G401 (cell line): ENCODE measurements at places on chromosomes 11 and 22.

DNA sequence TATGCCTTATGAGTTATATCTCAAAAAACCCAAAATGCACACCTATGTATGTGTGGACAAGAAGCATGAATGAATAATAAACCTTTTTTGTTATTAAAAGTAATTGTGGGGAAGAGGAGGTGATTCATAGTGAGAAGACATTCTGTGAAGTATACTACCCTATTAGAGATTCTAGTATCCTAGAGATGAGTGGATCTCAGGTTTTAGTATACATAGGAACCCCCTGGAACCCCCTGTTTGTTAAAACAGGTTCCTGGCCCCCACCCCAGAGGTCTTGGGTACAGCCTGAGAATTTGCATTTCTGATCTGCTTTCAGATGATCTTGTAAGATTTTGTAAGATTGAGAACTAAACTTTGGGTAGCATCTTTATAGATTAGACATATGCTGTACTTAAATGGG is 17.5 kb downstream of the NUCB2 start:
- no peak for DNase-seq

DNA sequence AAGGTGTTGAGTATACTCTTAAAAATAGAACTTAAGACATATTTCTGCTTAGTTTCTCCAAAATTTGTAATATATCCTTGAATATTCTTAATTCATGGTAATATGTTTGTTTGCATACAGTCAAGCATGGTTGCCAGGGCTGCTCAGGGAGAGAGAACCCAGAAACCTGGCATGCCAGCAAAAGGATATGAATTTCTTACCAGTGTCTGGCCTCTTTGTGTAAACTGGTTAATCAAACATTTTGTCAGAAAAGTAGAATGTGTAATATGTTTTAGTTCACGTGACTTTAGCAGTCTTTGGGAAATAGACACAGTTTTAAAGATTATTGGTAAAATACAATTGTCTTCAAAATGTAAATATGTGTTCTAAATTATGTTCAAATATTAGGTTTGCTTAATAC is 101.6 kb downstream of the AASDHPPT start:
- no peak for DNase-seq

DNA sequence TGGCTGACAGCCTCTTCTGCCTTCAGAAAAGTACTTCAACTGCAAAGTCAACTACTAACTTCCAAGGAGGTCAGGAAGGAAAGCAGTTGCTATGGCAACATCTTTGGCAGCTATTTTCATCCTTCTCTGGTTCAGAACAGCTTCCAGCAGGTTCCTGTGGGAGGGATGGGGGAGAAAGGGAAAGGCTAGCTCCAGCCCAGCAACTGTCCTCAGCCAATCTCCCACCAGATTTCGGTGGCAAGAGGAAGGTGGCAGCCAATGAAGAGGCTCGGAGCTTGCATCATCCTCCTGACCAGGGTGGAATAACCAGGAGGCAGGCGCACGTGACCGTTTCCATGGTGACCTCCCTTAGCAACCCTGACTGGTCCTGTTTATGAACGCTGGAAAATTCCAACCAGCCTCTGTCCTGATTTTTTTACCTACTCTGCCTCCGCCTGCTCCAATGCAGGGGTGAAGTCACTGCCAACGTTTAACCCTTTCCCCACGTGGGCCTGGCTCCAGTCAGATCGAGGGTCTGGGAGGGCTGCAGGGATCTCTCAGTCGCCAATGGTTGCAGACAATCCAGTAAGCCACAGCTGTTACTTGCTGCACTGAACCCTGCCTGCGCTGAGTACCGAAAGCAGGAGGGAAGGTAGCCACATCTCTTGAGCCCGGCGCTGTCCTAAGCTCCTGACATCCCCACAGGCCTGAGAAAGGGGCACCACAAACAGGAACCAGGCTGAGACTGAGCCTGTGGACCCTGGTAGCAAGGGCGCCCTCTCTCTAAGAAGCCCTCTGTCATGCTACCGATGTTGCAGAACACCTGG is 11.2 kb upstream of the MALAT1 start:
- peak; percentile 100 for DNase-seq

DNA sequence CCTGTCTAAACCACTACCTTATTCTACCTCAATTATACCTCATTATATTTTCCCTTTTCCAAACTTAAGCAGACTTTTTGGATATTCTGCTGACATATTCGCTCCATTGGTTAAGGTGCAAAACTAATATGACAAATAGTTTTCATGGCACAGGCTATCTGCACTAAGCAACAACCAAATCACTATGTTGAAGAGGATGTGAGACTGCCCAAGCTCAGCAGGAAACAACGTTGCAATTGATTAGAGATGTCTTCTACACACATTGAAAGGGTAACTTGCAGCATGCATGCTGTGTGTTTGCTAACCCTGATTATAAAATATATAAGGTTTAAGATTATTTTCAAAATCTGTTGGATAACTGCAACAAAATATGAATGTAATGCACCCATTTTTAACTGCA is 61.6 kb downstream of the STK33 start:
- DNase-seq = no peak

- DNase-seq = no peak
These were observed 288.7 kb upstream of the CTSC start for GRCh38 chr11:88626216-88626615.

- DNase-seq = no peak
These were observed 42.5 kb downstream of the INSC start for GRCh38 chr11:15157181-15157580.

- DNase-seq = peak; percentile 37
These were observed 17.2 kb downstream of the CBX7 start for GRCh38 chr22:39135092-39135896.

GRCh38 chr11:67303132-67303834 is at the start of gene SSH3:
Gene SSH3, plus strand, starts transcription at chr11:67303530. Its CDS starts 96 bp downstream, at chr11:67303626.
- DNase-seq = peak; percentile 84

GRCh38 chr11:69870766-69871165 is 51.5 kb upstream of the FGF3 start:
- no peak for DNase-seq

GRCh38 chr11:35166369-35167360 is 27.7 kb downstream of the CD44 start:
- DNase-seq = peak; percentile 9

- DNase-seq = peak; percentile 76
These were observed 36.2 kb downstream of the TBC1D22A start for GRCh38 chr22:46798366-46799350.

GRCh38 chr11:113475160-113475761 is at the start of gene DRD2:
Gene DRD2, minus strand, starts transcription at chr11:113475398. Its CDS starts 50,747 bp downstream, at chr11:113424651.
- no peak for DNase-seq

DNA sequence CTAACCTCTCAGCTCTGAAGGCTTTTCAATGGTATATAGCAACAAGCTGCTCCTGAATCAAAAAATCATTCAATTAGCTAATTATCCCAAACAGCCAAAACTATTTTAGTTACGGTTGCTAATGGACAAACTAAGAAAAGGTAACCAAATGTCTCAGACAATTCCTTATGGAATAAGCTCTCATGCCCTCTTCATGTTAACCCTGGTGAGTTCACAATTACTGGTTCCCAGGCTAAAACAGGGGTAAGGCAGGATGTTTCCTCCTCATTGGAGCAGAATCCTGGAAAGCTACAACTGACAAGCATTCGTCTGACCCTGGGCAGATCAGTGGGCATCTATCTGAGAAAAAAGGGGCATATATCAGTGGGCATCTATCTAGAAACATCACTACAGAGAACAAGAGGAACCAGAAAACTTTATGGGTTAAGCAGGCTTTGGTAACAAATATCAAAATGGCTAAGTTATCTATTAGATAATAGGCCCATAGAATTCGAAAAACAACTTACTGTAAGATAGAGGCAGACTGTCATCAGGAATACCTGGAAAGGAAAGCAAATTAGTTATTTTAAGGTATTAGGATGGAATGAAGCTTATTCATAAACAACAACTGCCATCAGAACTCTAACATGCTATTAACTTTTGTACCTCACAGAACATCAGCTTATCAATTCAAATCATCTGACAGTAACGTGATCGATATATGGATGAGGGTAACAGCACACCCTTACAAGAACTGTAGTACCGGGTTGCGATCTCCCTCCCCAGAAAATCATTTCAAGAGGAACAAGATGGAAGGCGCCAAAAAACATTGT is 14.8 kb upstream of the WDR74 start:
- DNase-seq = no peak

- DNase-seq = no peak
These were observed 26.8 kb downstream of the CD5 start for GRCh38 chr11:61128947-61129638.

GRCh38 chr11:79050786-79051185 is 390.0 kb downstream of the TENM4 start:
- DNase-seq = no peak

DNA sequence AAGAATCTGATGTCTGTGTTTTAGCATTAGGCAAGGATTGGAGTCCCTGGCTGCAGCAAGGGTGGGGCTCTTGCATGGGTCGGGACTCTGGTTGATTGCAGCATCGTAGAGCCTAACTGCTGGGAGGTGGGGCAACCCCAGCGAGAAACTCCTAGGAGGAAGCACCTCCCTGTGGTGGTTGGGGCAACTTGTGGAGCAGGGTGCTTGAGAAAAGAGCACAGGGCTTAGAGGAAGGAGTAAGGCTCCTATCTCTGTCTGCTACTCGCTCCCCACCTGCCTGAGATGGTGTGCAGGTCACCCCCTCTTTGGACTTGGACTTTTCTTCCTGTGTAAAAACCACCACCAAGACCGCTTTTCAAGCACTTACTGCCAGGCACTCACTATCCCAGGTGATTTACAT is 15.6 kb downstream of the SREBF2 start:
- no peak for DNase-seq

DNA sequence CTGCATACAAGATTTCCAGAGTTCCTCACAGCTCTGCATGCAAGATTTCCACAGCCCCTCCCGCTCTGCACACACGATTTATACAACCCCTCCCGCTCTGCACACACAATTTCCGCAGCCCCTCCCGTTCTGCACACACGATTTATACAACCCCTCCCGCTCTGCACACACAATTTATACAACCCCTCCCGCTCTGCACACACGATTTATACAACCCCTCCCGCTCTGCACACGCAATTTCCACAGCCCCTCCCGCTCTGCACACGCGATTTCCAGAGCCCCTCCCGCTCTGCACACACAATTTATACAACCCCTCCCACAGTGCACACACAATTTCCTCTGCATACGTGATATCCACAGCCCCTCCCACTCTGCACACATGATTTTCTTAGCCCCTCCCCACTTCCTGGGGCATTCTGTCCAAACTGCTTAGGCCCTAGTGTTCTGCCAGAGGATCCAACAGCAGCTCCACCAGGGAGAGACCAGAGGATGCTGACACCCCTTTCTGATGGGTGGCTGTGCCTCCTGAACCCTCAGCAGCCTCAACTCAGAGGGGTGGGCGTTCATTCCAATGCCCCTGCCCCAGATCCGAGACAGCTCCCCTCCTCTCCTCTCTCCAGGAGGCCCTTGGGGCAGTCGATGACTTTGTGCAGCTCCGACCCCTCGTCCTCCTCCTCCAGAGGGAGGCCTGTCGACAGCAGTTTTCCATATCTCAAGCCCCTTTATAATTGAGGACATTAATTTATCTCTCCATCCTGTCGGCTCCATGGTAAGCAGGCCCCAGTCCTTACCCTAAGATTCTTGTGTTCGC is 671.7 kb downstream of the BRD1 start:
- no peak for DNase-seq

DNA sequence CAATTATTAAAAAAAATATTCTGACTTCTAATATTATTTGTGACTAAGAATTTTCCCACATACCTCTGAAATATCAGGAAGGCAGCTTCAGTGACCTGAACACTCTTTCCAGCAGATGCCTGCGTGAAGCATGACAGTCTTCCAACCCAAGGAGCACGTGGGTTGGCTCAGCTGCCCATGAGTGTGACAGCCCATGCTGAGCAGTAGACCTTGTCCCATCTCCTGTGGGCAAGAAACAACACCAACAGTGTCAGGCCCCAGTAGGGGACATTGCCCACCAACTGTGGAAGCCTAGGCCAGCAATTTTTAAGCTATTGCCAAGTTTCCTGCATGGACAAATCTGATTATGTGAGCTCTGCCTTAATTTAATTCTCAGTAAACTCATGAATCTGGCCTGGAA is 66.4 kb upstream of the OLFML1 start:
- DNase-seq = peak; percentile 97

GRCh38 chr11:115214644-115215234 is 289.5 kb downstream of the CADM1 start:
- DNase-seq = no peak
